Stimulated activated CD4-positive, alpha-beta T cell treated with anti-CD3 and anti-CD28 coated beads, Interleukin-1b, Interleukin-23, amount 100 ng/mL, for 1 hour (primary cell): ENCODE measurements at places on chromosomes 3 and 15.

- no peak for DNase-seq
Observed at GRCh38 chr3:170040418-170040817, 2.6 kb downstream of the GPR160 start.

- no peak for DNase-seq
Observed at GRCh38 chr3:31157893-31158620, 263.6 kb upstream of the GADL1 start.

- DNase-seq = no peak
Observed at GRCh38 chr3:192128060-192128459, 599.3 kb downstream of the FGF12 start.

DNA sequence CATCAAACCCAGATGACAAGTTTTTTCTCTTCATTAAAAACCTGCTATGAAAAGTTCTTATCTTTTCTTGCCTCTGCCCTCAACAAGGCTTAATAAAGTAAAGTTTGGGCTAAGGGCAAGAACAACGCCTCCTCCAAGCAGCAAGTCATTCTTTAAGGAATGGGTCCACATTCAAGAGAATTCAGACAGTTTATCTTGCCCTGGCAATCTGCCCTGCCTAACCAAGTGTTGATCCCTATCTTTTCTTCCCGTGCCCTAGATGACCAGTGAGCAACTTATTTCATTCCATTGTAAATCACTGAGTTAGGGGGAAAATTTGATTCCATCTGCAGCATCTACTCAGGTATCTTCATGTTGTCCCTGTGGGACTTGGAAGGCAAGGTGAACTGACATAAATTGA is 370.3 kb upstream of the DPPA4 start:
- no peak for DNase-seq

DNA sequence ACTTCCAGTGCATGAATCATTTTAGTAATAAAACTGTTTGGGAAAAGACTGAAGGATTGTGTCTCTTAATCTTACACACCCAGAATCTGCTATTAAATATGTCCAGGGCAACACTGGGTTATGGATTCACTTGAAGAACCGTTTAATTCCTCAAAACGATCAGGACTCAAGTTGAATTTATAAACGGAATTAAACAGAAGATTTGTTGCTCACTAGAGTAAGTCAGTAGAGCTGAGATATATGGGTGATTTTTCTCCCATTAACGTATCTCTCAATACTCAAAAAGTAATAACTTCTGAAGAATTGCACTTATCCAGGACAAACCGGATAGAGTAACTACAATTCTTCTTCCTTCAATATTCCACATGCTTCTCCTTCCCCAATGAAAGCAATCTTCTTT is 41.1 kb upstream of the LIPC start:
- DNase-seq = no peak

GRCh38 chr15:80760960-80761359 is 18.2 kb upstream of the CEMIP start:
- DNase-seq = no peak

GRCh38 chr3:117606866-117607265 is 897.3 kb downstream of the TUSC7 start:
- no peak for DNase-seq

GRCh38 chr15:91824256-91824655 is 29.3 kb upstream of the SLCO3A1 start:
- DNase-seq = no peak

- no peak for DNase-seq
Observed at GRCh38 chr3:57100046-57100695, 39.7 kb downstream of the SPATA12 start.

DNA sequence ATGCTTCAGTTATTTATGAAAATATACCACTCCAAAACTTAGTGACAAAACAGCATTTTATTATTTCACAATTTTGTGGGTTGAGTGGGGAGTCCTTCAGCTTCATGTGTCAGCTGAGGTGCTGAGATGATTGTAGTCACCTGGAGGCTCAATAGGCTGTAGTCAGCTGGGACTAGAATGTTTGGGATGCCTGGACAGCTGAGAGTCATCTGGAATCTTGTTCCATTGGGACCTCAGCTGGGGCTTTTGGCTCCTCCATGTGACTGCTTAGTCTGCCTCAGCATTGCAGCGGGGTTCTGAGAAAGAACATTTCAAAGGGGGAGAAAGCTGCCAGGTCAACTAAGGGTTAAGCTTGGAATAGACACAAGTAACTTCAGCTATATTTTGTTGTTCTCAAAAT is 13.4 kb downstream of the STT3B start:
- no peak for DNase-seq

DNA sequence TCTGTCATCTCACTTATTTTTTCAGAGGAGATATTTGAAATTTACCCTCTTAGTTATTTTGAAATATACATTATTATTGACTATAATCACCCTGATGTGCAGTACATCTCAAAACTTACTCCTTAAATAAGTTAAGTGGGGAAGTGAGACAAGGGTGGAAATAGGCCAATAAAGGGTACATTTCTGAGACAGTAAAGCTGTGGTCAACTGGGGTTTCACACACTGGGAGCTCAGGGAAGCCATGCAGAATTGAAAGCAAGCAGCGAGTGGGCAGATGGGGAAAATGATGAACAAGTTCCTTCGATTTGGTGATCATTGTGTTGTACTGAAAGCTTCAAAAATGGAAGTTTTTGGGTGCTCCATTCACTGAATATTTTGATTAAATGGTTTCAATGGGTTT is 21.6 kb upstream of the MOBP start:
- no peak for DNase-seq

DNA sequence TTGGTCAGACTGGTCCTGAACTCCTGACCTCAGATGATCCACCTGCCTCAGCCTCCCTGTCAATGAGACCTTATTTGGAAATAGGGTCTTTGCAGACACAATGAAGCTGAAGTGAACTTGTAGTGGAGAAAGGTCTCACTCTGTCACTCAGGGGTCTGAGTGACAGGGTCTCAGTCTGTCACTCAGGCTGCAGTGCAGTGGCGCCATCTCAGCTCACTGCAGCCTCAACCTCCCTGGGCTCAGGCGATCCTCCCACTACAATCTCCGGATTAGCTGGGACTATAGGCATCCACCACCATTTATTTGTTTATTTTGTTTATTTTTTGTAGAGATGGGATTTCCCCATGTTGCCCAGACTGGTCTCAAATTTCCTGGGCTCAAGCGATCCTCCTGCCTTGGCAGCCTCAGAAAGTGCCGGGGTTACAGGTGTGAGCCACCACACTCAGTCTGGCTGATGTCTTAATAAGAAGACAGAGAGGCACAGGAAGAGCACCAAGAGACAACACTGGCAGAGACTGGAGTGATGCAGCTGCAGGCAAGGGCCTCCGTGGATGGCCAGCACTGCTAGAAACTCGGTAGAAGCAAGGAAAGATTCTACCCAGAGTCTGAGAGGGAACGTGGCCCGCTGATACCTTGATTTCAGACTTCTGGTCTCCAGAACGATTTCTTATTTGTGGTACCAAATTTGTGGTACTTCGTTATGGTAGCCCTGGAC is 26.2 kb upstream of the RAF1 start:
- no peak for DNase-seq
